ENCODE measurements at places on chromosomes 12 and 14. TPM values are rescaled to one million over a fixed set of nuclear protein-coding genes. Genes with fewer than 3 reads are reported as not detected.

DNA sequence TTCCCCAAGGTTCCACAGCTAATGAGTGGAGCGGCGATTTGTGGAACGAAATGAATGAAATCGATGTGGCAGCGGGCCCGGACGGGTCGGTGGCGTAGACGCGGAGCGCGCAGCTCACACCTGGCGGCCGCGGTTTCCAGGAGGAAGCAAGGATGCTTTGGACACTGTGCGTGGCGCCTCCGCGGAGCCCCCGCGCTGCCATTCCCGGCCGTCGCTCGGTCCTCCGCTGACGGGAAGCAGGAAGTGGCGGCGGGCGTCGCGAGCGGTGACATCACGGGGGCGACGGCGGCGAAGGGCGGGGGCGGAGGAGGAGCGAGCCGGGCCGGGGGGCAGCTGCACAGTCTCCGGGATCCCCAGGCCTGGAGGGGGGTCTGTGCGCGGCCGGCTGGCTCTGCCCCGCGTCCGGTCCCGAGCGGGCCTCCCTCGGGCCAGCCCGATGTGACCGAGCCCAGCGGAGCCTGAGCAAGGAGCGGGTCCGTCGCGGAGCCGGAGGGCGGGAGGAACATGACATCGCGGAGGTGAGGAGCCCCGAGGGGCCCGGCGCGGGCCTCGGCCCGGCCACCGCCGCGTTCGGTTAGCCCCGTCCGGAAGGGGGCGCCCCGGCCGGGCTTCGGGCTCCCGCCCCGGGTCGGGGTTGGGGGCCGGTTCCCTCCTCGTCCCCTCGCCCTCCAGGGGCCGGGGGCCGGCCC is at the start of gene PTPN11:
Gene PTPN11 (plus strand): TSS at position 340 of the 689 bp plus-strand sequence. CDS start 165 bp downstream, at position 505.
- no peaks in the 10 kb centered on the region for H3K27me3 ChIP-seq
- H3K4me1 ChIP-seq, result peaks cover 36% of the 10 kb centered on the region

DNA sequence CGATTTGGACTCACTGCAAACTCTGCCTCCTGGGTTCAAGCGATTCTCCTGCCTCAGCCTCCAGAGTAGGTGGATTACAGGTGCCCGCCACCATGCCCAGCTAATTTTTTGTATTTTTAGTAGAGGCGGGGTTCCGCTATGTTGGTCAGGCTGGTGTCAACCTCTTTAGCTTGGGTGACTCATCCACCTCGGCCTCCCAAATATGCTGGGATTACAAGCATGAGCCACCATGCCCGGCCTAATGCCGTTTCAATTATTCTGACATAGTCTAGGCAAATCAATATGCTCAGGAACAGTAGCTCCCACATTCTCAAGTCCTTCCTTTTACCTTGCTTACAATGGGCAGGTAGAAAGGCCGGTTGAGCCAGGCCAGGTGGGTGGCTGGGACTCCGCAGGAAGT is 82.0 kb upstream of the EEA1 start:
- no peak for DNase-seq
- H3K4me3 ChIP-seq, result no peak overlapping the region

DNA sequence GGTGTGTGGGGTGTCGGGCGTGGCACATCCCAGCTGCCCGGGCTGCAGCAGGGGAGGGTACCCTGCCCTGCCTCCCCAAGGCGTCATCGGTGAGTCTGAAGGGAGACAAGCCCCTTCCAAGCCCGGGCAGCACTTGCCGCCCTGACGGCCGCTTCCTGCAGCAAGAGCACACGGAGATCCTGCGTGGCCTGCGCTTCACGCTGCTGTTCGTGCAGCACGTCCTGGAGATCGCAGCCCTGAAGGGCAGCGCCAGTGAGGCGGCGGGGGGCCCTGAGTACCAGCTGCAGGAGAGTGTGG is 10.1 kb upstream of the PUS1 start:
- DNase-seq, result no peak
- no peaks in the 10 kb centered on the region for H3K4me1 ChIP-seq
- no peak overlapping the region for H3K4me3 ChIP-seq
- H3K27ac ChIP-seq, result no peak overlapping the region

Gene MYH7
- not detected for total RNA-seq

DNA sequence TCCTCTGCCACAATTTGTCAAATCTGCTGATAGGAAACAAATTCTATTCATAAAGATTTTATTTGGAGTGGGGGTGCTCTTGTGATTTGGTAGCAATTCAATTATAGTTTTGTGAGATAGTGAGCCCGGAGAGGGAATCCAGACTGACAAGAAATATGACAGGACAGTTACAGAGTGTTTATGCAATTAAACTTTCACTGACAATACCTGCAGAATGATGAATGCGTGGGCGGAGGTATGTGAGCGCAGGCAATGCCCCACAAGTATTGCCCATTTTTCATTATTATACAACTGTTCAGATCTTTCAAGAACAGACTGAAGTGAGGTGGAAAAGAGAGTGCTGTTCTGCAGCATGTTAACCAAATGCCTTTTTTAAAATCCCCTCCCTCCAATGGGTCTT is 259.0 kb downstream of the EGLN3 start:
- no peak for DNase-seq
- no peaks in the 10 kb centered on the region for H3K36me3 ChIP-seq
- no peak overlapping the region for H3K4me3 ChIP-seq

DNA sequence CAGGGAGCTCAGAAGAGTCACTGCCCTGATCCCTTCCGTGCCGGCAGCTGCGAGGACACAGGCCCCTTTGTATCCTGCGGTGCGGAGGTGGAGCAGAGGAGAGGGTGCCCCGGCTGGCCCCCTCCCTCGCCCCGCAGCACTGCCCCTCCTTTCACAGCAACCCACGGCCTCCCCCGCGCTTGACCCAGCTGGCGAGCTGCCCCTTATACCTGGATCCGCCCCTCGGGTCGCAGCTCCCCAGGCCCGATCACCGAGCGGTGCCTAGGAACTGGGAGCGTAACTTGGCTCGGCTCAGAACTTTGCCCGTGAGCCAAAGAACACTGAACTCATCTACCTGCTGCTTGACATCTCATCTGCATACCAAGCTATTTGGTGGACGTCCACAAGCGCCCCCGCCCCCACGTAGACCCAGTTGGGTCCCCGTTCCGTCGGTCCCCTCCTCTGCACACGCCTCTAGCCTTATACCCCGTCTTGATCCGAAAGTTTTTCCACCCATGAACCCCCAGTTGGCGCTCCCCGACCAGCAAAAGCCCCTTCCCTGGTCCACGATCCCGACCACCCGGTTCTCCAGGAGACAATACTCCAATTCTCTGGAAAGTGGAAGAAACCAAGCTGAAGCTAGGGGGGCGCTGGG is 697 bp upstream of the DNAJC14 start:
- DNase-seq, result peak; percentile 85
- H3K4me1 ChIP-seq, result peaks cover 41% of the 10 kb centered on the region
- H3K4me3 ChIP-seq, result peak overlapping the region; percentile 88
- H3K36me3 ChIP-seq, result no peaks in the 10 kb centered on the region

- H3K36me3 ChIP-seq, result no peaks in the 10 kb centered on the region
- no peaks in the 10 kb centered on the region for H3K27me3 ChIP-seq
- peak; percentile 44 for DNase-seq
- H3K4me1 ChIP-seq, result peaks cover under 1% of the 10 kb centered on the region
- H3K4me3 ChIP-seq, result no peak overlapping the region
These were observed 68.2 kb downstream of the PLEKHG3 start for GRCh38 chr14:64772397-64772950.

GRCh38 chr14:31572955-31573354 is 11.8 kb downstream of the NUBPL start:
- no peaks in the 10 kb centered on the region for H3K36me3 ChIP-seq
- no peak for DNase-seq
- no peaks in the 10 kb centered on the region for H3K27me3 ChIP-seq
- H3K4me3 ChIP-seq, result no peak overlapping the region
- peaks cover 5% of the 10 kb centered on the region for H3K4me1 ChIP-seq
- H3K27ac ChIP-seq, result no peak overlapping the region

DNA sequence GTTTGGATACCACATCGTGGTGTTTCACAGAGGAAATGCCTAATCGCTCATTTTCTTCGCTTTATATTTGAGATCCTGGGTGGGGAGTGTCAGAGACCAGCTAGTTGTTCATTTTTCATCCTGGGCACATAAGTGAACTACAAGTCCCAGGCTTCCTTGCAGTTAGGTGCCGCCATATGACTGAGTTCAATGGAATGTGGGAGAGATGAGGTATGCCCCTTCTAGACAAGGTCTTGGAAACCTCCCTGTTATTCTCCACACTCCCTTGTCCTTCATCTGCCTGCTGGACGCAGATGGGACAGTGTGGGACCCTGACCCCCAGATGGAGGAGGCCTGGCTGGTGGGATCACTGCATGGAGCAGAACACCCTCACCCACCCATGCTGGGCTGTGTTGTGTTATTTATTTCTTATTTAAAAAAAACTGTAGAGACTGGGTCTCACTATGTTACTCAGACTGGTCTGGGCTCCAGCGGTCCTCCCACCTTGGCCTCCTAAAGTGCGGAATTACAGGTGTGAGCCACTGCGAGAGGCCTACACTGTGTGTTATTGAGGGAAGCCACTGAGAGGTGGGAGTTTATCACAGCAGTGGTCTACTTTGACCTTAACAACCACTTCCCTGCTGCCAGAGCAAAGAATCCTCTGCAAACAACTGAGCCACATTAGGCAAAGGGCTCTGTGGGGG is 42.9 kb upstream of the VRK1 start:
- no peak overlapping the region for H3K4me3 ChIP-seq
- H3K4me1 ChIP-seq, result no peaks in the 10 kb centered on the region
- no peaks in the 10 kb centered on the region for H3K36me3 ChIP-seq

Gene OTUB2
- total RNA-seq, result 0.14 TPM

Gene FOXN4
- total RNA-seq, result not detected

- H3K4me1 ChIP-seq, result peaks cover 42% of the 10 kb centered on the region
- DNase-seq, result no peak
- no peak overlapping the region for H3K4me3 ChIP-seq
- H3K36me3 ChIP-seq, result no peaks in the 10 kb centered on the region
- peaks cover 91% of the 10 kb centered on the region for H3K27me3 ChIP-seq
- no peak overlapping the region for H3K27ac ChIP-seq
These were observed 2.4 kb downstream of the HRK start for GRCh38 chr12:116878567-116879508.

Gene TAS2R9
- not detected for total RNA-seq

DNA sequence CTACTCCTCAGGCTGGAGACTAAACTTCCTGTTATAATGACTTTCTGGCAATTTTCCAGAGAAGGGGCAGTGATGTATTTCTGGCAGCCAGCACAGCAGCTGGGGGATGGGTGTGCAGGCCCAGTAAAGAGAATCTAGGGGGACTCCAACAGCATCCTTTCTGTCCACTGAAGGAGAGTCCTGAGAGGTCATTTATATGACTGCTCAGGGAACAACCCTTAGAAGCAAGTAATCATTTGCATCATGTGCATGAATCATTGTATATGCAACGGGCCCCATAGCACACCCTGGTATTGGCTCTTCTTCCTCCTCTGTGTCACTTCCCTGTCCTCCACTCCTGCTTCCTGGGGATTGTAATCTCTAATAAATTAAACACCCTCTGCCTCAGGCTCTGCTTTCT is 493.8 kb downstream of the RPS29 start:
- H3K27me3 ChIP-seq, result no peaks in the 10 kb centered on the region
- H3K4me1 ChIP-seq, result peaks cover 5% of the 10 kb centered on the region
- no peak for DNase-seq
- H3K27ac ChIP-seq, result no peak overlapping the region

- no peaks in the 10 kb centered on the region for H3K4me1 ChIP-seq
- DNase-seq, result no peak
- H3K36me3 ChIP-seq, result no peaks in the 10 kb centered on the region
These were observed 63.7 kb upstream of the GSC start for GRCh38 chr14:94833633-94834032.

Gene NEMP1
- total RNA-seq, result 13.6 TPM

Gene SLC6A15
- 0.82 TPM for total RNA-seq

Gene CDKL1
- 58.1 TPM for total RNA-seq

Gene PTGDR
- not detected for total RNA-seq
